Left kidney (tissue), 8 donors: ENCODE measurements at places on chromosomes 5 and 9. TPM values are rescaled to one million over a fixed set of nuclear protein-coding genes. Genes with fewer than 3 reads are reported as not detected.

The IQGAP2 gene
- polyA plus RNA-seq = 77.6 TPM

GRCh38 chr5:79544131-79544530 lies 30.2 kb upstream of the HOMER1 start:
- no peak for DNase-seq

GRCh38 chr9:2469681-2470221 lies 151.8 kb upstream of the VLDLR start:
- peak; percentile 85 for DNase-seq

GRCh38 chr9:16278326-16278999 lies 592.0 kb downstream of the BNC2 start:
- DNase-seq = no peak

The INSL6 gene
- 0.60 TPM for polyA plus RNA-seq

- DNase-seq = no peak
Observed at GRCh38 chr5:96903300-96903699, 27.0 kb downstream of the ERAP2 start.

- DNase-seq = no peak
Observed at GRCh38 chr9:134203224-134203623, 38.9 kb upstream of the RNU6ATAC start.

The TRMO gene
- 24.0 TPM for polyA plus RNA-seq

DNA sequence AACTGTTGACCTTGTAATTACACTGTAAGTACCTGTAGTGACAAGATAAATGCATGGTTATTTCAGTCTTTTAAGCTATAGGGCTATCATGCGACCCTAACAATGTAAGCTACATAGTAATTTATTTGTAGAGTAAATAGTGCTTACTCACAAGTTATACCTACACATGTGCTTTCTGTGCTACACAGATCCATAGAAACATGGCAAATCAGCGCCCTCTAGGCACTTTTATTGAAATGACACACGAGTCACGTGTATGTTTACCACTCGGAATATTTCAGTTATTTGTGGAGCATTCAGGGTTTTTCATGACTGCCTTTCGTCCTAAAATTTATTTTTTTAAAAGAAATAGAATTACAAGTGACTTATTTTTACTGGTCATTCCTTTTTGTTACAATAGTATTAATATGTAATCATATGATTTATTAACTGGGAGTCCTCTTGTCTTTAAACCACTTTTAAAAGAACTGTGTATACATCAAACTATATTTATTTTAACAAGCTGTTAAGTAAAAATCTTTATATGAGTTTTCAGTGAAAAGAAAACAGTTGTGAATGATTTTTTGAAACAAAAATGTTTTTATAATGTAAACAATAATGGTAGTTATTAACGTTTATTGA lies 1242.3 kb upstream of the WWC1 start:
- DNase-seq = peak; percentile 69

- DNase-seq = peak; percentile 5
Observed at GRCh38 chr5:173498286-173498685, 118.2 kb downstream of the BOD1 start.

GRCh38 chr5:1763960-1764605 lies 35.6 kb downstream of the MRPL36 start:
- no peak for DNase-seq
